ENCODE measurements at places on chromosomes 12 and 14.

- no peak for DNase-seq
These were observed 27.5 kb downstream of the HVCN1 start for GRCh38 chr12:110661337-110661972.

- DNase-seq, result no peak
These were observed 26.8 kb upstream of the NEDD1 start for GRCh38 chr12:96880220-96880619.

- DNase-seq, result no peak
These were observed 13.3 kb downstream of the MORN3 start for GRCh38 chr12:121656122-121656521.

GRCh38 chr14:28765831-28766468 lies 637 bp upstream of the FOXG1 start:
- DNase-seq, result peak; percentile 52

- peak; percentile 90 for DNase-seq
These were observed 11.0 kb downstream of the KRT7 start for GRCh38 chr12:52243856-52244614.

- no peak for DNase-seq
These were observed 62.0 kb downstream of the TMEM121 start for GRCh38 chr14:105588236-105588860.

GRCh38 chr14:87879389-87879788 lies 113.6 kb downstream of the GALC start:
- DNase-seq, result no peak

GRCh38 chr12:113194971-113195391 lies 9.5 kb downstream of the RITA1 start:
- DNase-seq, result peak; percentile 82

DNA sequence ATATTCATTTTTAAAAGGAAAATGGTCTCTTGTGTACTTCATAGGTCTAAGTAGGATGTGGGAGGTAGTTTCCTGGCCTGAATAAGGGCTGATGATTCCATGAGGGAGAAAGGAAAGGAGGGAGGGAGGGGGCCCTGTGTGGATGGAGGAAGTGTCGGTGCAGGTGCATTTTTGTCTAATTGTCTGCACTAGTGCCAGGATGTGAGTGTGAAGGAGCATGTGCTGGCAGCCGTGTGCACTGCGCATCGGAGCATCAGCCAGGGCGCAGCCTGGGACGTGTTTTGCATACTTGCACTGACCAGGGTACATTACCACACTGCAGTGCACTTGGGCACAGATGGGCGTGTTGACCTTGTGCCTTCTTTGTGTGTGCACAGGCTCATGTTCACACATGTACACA lies 29.2 kb downstream of the SMUG1 start:
- DNase-seq, result no peak

DNA sequence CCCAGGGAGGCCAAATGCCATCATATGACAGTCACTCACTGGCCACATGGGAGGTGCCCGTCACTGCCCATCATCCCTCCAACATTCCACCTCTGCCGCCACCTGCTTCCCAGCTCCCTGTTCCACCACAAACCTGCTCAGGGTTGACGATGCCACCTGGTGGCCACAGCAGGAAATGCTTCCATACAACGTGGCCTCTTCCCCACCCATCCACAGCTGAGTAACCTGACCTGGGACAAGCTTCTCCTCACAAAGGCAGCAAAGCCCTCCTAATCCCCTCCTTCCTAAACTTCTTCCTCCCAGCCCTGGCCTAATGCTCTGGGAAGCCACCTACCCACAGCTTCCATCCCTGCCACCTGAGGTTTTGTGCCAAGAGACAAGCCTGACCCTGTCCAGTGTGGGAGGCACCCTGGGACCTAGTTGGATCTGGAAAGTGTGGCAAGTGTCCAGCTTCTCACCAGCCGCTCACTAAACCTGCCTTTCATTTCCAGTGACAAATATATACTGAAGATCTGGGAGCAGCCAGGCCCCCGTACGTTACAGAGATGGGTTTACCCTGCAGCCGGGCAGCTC lies 4.3 kb downstream of the DEGS2 start:
- no peak for DNase-seq

GRCh38 chr14:49049711-49050110 lies 536.5 kb downstream of the RPS29 start:
- no peak for DNase-seq

- DNase-seq, result no peak
These were observed 600 bp upstream of the LAG3 start for GRCh38 chr12:6771509-6772330.

DNA sequence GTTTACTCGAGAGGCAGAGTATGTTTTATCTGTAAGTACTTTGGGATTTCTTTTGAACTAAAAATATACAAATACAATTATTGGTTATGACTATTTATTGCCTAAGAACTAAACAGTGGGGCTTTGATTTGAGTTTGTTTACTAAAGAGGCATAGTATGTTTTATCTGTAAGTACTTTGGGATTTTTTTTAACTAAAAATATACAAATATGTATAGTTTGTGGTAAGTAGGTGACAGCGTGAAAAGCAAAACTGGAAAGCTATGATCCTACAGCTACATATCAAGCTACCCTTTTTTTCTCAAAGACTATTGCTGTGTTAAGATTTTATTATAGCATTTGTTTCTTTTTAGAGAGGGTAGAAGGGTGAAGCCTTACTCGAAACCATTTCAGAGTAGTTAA lies 171.0 kb downstream of the RAD51B start:
- no peak for DNase-seq

DNA sequence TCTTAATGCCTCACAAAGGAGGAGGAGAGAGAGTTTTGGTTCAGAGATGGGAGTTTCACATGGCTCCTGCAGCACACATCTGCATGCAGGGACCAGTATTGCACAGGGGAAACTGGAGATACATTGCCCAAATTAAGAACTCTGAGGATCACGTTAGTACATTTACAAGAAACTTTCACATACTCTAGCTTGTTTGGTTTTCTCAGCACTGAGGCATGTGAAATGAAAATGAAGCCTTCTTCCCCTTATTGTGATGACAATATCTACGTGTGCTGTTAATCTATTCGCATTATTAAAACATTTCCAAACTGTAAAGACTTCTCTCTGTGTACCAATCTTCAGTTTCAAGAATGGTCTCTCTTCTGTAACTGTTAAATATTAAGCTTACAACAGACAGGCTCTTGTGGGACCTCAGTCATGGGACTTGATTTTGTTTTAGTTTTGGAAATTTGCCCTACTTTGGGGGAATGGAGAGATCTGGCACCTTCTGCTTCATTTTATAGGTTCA lies 124.7 kb downstream of the DAAM1 start:
- no peak for DNase-seq

DNA sequence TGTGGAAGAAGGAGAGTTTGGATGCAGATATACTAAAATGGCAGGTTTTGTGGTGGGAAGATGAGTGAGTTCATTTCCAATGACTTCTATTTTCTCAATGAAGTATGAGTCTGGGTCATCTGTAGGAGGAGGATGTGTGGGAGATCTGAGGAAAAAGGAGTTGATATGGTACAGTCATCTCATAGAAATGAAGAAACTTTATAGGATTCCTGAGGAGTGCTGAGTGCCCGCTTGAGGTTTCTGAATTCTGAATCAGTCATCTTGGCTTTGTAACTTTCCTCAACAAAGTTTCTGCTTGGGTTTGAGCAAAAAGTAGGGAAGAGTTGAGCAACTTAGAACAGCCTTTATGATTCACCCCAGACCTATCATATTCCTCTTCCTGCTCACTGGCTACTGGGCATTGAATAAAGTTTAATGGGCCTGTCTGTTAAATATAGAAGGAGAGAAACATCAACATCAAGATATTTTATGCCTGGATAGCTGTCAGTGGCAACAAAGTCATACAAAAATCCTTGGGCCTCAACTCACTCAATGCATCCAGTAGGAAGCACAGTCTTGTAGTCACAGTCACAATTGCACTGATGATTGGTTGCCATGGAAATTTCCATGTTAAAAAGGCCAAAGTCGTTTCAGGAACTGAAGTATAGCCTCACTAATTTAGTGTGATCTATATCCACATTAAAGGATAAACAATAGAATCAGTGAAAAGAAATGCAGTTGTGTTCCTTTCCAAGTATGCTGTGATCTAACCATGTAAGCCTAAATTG lies 284.7 kb downstream of the DUSP6 start:
- DNase-seq, result peak; percentile 79

GRCh38 chr14:59870277-59871165 lies at the start of gene RTN1:
Gene RTN1 (minus strand): TSS chr14:59870776. CDS start chr14:59870630, 146 bp downstream.
- DNase-seq, result peak; percentile 49

DNA sequence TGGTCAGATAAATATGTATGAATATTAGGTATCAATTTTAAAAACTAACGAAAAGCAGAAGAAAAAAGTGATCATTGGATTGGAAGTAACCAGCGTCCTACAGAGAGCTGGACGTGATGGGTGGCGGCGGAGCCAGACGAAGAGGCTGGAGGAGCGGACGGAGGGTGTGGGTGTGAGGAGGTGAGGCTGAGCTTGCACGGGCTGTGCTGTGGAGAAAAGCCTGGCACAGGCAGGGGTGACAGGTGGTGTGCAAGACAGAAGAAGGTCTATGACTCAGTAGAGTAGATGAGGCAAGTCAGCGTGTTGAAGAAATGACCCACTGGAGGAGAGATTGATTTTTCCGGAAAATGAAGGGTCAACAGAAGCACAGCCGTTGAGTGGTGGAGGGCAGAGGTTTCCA lies 56.4 kb downstream of the FZD10 start:
- DNase-seq, result no peak

DNA sequence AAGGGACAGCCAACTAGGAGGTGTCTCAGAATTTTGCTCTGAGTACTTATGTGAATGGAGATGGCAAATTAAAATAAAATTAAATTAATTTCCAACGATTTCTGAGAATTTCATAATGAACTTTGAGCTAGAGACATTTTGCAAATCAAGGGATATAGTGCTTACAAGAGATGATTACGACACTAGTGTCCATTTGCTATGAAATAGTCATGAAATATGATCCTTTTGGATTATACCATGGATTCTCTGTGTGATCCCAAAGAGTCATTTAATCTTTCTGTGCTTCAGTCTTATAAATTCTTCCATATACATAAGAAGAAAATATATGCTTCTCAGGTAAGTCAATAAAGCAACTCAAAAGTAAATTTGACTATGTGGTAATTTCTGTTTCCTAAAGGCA lies 240.6 kb downstream of the SLC25A21 start:
- DNase-seq, result no peak
